AG09319 (cell line): ENCODE measurements at places on chromosomes 1 and 21.

DNA sequence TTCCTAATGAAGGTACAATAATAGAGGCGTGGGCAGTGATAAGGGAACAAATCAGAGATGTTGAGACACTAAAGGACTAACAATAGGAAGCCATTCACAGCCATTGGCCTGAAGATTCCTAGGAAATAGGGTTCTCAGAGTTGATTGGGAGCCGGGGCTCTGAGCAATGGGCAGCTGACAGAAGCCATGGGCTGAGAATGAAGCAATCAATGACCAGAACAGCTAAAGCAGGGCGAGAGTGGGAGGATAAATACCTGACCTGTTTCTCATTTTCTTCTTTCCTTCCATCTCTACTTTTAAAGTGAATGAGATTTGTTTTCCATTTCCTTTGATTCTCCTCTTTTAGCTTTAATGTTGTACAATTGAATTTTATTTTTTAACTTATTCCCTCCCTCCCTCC, 774.7 kb upstream of the ADGRL4 start:
- DNase-seq: no peak

GRCh38 chr1:1430114-1430982, 5.1 kb upstream of the VWA1 start:
- DNase-seq: peak; percentile 18

DNA sequence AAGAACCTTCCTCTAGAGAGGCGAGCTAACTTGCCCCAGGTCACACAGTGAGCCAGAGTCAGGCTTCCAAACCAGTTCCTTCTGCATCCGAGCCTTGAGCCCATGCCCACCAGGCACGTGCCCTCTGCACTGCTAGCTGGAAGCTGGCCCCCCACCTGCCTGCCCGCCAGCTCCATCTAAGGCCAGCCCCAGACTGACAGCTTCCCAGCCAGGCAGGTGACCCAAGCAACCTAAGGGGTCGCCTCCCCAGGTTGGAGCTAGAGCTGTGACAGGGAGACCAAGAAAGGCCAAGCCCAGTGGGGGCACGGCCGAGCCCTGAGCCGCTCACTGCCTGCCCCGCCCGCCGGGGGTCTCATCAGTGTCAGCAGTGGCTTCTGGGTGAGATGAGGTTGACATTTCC, 19.9 kb upstream of the C1QA start:
- DNase-seq: no peak

- DNase-seq: no peak
These were observed 14.3 kb upstream of the ADAM30 start for GRCh38 chr1:119910618-119911017.

DNA sequence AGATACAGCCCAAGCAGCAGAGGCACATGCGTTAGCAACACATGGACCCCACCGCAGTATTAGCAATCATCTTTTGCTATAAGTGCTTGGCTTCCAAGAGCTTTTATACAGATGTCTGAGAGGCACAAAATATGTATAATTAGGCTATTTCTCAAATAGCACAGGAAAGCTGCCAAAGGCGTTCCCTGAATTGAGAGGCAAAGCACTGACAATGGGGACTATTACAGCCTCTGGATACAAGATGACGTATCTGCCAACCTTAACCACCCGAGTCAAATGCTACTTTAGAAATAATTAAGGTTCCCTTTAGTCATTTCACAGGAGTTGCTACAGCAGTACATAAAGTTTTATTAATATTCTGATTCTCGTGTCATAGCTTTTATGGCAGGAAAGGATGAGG, 6.4 kb downstream of the STMN1 start:
- DNase-seq: no peak

DNA sequence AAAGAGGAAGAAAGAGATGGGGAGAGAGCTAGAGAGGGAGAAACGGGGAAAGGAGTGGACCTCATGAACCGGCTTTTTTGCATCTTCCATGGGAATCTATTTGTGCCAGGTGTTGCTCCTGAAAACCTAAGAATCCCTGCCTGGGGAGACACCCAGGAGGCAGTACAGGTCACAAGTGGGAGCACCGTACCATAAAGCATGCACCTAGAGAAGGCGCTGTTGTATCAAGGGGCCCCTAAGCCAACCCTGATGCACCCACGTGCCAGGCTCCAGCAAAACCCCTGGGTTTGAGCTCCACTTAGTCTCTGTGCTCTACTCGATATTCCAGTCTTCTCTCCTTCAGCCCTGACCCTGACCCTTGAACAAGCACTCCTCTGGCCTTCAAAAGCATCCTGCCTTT, 233.6 kb downstream of the RRAGC start:
- no peak for DNase-seq

- peak; percentile 78 for DNase-seq
These were observed 2.1 kb downstream of the ADAMTS4 start for GRCh38 chr1:161196521-161197451.

DNA sequence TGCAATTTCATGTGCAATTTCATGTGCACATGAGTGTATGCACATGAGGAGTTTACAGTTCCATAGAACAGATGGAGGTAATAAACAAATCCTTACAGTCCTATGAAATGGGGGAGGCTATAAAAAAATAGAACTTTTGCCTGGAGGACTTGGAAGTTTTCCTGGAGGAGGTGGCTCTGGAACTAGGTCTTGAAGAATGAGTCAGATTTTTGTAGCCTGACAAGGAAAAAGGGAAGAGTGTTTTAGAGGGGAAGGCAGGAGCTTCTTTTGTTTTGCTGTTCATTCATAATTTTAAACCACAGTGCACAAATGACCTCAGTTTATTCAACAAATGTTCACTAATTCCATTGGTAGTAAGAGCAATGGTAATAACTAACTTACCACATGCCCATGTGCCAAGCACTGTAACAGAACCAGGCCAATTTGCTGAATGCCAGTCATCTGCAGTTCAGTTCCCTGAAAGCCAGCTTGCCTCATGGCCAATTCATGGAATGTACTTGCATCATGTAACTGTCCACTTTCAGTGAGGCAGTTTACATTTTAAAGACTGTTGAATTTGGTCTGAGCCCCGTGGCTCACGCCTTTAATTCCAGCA, 2.7 kb downstream of the DIO1 start:
- DNase-seq: peak; percentile 89

GRCh38 chr1:81158592-81158991, 642.1 kb upstream of the ADGRL2 start:
- peak; percentile 70 for DNase-seq

DNA sequence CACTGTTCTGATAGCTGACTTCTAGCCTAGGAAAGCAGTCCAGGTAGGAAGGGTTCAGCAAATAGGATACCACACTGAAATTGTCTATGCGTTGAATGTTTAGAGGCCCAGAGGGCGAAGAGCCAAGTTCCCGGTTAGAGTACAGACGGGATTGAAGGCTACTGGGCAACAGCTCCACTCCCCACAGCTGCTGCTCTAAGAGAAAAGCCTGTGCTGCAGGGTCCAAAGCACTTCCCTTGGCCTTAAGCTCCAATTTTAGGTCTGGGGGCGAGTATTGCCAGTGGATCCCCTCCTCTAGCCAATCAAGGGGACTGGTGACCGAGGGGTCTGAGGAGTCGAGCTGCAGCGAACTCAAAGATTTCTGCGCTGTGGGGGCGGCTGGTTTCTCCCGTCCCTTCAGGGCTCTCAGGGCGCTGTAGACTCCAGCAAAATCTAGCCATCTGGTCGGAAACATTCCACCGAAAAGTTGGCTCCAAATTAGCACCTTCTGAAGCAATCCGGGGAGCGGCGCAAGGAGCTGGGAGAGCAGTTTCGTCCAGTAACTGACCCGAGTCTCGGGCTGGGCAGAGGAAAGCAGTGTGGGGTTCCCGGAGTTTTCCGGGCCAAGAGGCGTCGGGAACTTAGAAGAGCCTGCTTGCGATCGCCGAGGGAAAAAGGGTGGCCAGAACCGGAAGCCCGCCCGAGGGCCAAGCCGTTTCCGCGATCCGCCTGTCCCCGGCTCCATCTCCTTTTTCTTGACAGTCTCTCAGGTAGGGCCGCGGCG, 748 bp downstream of the PPP1R15B start:
- DNase-seq: no peak

- peak; percentile 43 for DNase-seq
These were observed 18.1 kb upstream of the PGD start for GRCh38 chr1:10380594-10381275.
